ENCODE measurements at places on chromosomes 2 and 18.

- DNase-seq, result peak; percentile 29
Observed at GRCh38 chr2:11746807-11747459, 501 bp downstream of the LPIN1 start.

DNA sequence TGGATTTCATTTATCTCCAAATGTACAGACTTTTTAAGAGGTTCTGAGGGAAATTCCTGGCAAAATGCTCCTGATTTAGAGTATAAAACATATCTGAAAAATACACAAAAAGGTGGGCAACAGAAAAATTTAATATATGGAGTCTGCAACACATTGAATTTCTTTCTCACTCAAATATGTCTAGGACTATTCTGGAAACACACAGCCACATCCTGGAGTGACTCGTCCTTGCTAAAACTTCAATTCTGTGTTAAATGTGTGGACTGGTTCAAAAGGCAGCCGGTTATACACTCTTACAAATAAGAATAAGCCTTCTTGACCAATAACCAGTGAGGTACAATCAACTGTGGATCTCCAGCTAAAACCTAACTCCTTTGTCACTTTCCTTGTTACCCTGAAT lies 44.1 kb upstream of the RND3 start:
- no peak for DNase-seq

DNA sequence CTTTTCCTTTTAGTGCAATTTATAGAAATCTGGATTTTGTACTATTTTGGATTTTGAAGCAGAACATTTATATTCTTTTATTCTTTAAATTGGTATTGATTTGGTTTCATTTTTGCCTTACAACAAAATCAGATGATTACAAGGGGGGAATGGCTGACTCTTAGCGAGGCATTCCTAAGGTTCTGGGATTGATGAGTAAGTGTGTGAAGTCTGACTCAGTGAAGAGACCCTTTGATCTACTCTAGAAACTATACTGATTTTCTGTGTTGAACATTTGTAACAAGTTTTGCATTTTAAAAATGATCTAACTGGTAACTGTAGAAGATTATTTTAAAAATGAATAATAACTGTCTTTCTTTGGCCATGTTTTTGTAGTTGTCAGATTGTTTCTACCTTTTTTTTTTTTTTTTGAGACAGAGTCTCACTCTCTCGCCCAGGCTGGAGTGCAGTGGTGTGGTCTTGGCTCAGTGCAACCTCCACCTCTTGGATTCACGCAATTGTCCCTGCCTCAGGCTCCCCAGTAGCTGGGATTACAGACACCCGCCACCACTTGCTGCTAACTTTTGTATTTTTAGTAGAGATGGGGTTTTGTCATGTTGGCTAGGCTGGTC lies 48.7 kb downstream of the TTC39C start:
- DNase-seq, result no peak

- DNase-seq, result no peak
Observed at GRCh38 chr18:44452346-44452745, 228.3 kb upstream of the SETBP1 start.

GRCh38 chr18:10508591-10508990 lies 17.2 kb upstream of the NAPG start:
- no peak for DNase-seq

DNA sequence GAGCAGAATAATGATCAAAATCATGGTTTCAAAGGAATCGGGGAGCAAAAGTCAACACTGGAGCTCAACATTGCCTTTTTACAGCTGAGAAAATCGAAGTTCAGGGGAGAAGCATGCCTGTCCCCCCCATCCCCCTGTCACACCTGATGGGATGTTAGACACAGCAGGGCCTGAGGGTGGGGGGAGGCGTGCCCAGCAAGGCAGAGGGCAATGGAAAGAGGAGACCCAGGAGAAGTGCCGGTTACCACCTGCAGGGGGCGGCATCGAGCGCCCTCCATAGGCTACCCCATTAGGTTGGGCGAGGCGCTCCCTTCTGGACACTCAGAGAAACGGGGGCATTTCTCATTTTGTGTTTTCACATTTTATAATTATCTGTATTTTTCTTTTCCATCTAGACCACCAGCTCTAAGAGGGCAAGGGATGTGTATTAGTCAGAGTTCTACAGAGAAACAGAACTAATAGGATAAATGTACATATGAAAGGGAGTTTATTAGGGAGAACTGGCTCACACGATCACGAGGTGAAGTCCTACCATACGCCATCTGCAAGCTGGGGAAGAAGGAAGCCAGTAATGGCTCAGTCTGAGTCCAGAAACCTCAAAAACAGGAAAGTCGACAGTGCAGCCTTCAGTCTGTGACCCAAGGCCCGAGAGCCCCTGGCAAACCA lies 271.3 kb downstream of the LRATD1 start:
- DNase-seq, result peak; percentile 59

GRCh38 chr18:62838475-62839098 lies 123.2 kb downstream of the PHLPP1 start:
- no peak for DNase-seq

DNA sequence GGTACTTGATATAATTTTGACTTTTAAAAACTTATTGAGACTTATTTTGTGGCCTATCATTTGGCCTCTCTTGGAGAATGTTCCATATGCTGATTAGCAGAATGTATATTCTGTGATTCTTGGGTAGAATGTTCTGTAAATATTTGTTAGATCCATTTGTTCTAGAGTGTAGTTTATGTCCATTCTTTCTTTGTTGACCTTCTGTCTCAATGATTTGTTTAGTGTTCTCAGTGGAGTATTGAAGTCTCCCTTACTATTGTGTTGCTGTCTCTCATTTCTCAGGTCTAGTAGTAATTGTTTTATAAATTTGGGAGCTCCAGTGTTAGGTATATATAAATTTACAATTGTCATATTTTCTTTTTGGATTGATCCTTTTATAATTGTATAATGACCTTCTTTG lies 349.6 kb upstream of the CWC22 start:
- DNase-seq, result no peak

GRCh38 chr18:51425475-51425874 lies 228.0 kb upstream of the MEX3C start:
- no peak for DNase-seq

DNA sequence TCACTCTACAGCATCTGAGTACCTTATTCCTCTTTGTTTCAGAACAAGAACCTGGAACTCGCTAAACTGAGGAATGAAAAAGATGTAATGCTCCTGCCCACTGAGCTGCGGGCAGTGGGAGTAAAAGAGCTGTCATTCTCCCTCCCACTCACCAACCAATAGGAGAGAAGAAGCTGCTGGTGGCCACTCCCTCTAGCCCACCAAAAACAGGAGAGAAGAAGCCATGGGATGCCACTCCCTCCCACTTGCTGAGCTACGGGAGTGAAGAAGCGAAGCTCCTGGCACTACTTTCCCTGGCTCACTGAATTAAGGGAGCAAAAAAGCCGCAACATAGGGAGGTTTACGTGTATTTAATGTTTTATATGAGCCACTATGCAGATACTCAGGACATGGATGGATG lies 53.7 kb downstream of the RIT2 start:
- DNase-seq, result no peak

DNA sequence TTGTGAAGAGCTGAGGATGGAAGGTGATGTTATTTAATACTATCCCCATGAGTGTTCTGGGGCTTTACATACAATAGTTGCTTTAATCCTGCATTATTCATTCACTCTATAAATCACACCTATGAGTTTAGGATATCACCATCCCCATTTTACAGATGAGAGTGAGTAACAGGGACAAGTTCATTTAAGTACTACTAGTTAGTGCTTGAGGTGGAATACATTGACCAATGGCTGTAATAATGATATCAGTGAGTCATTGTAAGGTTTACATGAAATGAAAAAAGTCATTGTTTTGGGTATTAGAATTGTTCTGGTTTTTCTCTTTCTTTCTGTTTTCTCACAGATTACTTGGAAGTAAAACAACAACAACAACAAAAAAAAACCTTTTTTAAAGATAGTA lies 42.5 kb downstream of the TANC1 start:
- DNase-seq, result no peak

DNA sequence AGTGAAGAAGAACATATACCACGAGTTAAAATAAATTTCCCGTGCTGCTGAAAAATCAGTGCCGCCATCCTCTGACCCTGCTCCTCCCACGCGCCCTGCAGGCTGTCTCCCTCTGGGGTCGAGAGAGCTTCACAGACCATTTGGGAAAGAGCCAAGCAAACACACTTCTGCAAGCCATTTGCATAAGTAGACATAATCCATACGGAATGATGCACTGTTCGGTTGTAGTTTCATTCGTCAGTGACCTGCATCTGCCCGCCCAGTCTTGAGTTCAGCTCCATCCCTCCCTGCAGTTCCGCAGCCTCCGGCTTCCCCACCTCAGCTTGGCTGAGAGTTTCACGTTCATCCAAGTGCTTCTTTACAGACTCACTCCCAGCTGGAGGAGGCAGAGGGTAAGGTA lies 69.6 kb downstream of the TRAPPC12 start:
- DNase-seq, result no peak

- peak; percentile 7 for DNase-seq
Observed at GRCh38 chr2:178195390-178196166, 1.3 kb downstream of the OSBPL6 start.

DNA sequence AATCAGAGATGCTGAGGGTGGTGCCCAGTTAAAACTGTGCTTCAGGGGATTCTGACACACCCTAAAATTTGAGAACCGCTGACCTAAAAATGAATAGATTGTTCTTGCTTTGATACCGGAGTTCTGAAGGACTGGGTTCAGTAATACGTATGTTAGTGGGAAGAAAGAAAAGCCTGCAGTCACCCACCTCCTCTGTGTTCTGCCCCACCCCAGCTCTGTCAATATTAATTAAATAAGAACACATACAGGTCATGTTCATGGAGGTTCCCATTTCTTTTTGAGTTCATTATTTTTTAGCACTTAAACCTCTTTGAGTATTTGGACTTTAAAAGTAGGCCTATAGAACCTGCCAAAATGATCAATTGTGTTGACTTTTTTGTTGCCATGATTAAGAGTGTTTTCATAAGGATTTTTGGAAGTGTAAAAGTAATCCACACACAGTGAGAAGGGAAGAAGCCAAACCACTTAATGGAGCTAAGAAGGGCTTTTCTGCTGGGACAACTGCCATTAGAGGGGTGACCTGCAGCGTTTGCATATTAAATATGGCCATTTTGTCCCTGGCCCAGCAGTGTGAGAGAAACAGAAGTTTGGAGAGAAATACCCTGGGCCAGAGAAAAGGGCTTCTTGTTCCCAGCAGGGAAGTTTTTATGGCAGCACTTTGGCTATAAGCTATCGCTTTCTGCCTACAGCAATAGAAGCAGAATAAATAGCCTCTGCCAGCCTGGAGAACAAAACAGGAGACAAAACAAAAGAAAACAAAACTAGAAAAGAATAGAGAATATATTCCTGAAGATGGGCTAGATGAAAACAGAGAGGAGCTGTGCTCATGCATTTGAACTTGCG lies 80.7 kb upstream of the RNF152 start:
- no peak for DNase-seq

GRCh38 chr2:240437861-240438809 lies 2.7 kb downstream of the GPC1 start:
- peak; percentile 69 for DNase-seq

DNA sequence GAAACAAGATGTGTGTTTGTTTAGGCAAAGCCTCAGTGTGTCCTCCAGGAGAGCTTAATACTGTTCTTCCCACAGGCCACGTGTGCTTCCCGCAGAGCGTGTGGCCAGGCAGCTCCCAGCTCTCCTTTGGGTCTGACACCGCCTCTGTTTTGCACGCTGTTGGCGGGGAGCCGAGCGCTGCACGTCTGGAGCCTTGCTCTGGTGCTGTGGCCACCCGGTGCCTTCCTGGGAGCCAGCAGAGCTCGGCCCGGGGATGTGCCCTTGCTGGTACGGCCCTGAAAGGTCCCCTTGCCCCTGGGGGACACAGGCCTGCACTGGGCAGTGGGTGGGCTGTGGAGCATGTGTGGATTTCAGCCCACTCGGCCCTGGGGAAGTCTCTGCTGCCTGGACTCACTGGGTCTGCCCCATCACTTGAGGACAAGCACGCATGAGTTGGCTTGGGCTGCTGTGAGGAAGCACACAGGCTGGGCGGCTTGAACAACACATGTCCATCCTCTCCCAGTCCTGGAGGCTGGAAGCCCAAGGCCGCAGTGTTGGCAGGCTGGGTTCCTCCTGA lies 160.7 kb upstream of the HDAC4 start:
- no peak for DNase-seq

GRCh38 chr2:238704471-238705225 lies 143.2 kb upstream of the TWIST2 start:
- no peak for DNase-seq

- no peak for DNase-seq
Observed at GRCh38 chr18:55246278-55246677, 287.0 kb upstream of the CCDC68 start.

DNA sequence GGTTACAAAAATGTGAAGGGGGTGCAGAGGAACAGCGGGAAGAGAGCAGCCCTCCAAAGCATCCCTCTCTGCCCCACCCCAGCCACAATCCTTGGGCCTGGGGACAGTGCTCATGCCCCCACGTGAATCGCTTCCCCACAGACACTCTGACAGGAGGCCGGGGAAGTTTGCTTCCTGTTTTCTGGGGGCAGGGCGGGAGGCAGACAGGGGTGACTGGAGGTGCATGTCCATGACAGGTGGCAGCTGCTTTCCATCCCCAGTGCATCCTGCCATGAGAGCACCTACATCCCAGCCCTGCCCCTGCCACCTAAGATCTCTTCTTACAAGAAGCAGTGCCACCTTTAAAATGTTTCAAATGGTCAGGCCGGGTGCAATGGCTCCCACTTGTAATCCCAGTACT lies 47.2 kb upstream of the UBE2F start:
- DNase-seq, result no peak

- no peak for DNase-seq
Observed at GRCh38 chr2:216114382-216114713, 5.2 kb downstream of the XRCC5 start.

DNA sequence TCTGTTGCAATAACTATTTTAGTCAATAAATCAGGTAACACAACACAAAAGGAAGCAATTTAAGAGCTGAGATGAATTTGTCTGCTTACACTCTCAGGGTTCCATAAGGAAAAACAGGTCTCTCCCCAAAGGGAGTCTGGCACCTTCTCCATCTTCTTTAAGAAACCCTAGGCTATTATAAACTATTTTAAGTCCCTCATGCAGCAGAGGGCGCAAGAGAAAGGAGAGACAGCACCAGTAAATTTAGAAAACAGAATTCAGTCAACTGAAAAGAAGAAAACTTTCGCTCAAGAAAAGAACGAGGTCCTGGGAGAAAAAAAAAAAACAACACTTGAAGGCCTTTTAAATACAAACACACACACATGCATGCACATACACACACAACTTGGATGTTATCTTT lies 19.1 kb downstream of the SULT1C4 start:
- DNase-seq, result peak; percentile 20

DNA sequence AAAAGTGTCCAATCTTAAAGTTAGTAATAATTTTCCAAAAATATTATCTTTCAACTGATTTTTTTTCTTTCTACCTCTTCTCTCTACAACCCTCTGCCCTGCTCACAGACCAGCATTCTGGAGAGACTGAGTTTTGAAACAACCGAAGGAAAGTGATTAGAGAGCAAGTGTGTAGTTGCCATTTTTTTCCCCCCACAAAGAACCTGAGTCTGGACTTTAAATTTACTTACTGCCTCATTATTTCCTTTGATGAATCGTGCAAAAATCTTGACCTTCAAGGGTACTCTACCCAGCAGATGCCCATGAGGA lies 63.4 kb upstream of the NEUROD1 start:
- no peak for DNase-seq

- DNase-seq, result no peak
Observed at GRCh38 chr18:56086786-56087185, 498.8 kb upstream of the TCF4 start.

- no peak for DNase-seq
Observed at GRCh38 chr2:106534471-106534870, 47.3 kb downstream of the CD8B2 start.

GRCh38 chr18:74478880-74479279 lies 17.3 kb upstream of the CNDP2 start:
- DNase-seq, result no peak

- no peak for DNase-seq
Observed at GRCh38 chr2:201854841-201855240, 48.5 kb downstream of the CDK15 start.

Data from activated CD4-positive, alpha-beta T cell treated with anti-CD3 and anti-CD28 coated beads, Interleukin-2, amount 10 ng/mL, durations not matched to agents 7 days and 5 days (primary cell).